ENCODE measurements at places on chromosomes 13 and 19.

DNA sequence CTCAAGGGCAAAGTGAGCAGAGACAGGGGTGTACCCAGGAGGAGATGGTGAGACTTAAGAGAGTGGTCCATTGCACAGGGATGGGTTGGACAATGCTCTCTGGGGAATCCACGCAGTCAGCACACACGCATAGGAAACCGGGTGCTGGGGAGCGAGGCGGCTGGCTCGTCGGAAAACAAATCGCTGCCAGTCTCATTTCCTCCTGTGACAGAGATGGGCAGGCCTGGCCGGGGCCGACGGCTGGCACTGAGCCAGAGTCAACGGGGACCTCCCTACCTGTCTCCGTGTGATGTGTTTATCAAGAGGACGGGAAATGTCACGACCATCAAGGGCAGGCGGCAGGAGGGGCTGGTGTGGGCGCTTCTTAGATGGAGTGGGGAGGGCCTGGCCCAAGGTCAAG, 27.3 kb downstream of the PTPRS start:
- no peak for DNase-seq

DNA sequence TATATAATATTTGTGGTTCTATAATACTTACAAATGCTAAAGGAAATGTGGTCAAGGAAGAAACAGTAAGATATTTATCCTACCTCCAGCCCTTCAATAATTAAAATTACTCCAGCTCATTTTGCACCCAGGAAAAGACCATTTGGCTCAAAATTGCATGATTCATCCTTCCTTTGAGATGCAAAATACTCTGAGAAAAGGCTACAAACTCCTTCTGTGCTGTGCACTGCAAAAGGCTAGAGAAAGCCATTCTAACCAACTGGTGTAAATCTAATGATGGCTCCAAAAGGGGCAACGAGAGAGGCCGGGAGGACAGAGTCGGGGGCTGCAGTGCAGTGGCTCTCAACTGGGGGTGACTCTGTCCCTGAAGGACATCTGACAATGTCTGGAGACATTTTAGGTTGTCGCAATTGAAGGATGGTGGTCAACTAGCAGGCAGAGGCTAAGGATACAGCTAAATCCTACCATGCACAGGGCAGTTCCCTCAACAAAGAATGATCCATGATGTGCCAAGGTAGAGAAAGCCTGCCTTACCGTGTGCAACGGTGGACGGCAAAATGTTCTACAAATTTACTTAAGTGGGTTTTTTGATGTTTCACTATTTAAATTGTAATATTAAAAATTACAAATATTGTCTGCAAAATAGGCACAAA, 32.6 kb downstream of the SLC7A1 start:
- no peak for DNase-seq

GRCh38 chr13:106274551-106275203, 260.8 kb downstream of the EFNB2 start:
- DNase-seq: no peak

DNA sequence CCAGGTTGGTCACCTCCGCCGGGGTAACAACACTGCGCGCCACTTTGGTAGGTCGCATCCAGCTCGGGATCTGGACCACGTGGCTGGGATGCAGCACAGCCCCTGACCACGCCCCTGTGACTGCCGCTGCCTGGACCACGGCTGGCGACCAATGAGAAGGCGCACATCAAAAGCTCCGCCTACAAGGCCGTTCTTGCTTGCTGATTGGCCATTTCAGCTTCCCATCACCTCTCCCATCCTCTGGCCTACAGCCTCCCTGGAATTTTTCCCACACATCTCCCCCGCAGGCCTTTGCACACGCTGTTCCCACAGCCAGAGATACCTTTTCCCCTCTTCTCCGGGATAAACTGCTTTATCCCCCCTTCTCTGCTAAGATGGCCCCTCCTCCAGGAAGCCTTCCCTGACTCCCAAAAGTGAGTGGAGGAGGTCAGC, 12.5 kb upstream of the MAP1S start:
- DNase-seq: no peak

DNA sequence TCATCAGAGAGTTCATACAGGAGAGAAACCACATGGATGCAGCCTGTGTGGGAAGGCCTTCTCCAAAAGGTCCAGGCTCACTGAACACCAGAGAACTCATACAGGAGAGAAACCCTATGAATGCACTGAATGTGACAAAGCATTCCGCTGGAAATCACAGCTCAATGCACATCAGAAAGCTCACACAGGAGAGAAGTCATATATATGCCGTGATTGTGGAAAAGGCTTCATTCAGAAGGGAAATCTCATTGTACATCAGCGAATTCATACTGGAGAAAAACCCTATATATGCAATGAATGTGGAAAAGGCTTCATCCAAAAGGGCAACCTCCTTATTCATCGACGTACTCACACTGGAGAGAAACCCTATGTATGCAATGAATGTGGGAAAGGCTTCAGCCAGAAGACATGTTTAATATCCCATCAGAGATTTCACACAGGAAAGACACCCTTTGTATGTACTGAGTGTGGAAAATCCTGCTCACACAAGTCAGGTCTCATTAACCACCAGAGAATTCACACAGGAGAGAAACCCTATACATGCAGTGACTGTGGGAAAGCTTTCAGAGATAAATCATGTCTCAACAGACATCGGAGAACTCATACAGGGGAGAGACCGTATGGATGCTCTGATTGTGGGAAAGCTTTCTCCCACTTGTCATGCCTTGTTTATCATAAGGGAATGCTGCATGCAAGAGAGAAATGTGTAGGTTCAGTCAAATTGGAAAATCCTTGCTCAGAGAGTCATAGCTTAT, 17.7 kb downstream of the ZNF613 start:
- DNase-seq: no peak

- no peak for DNase-seq
Observed at GRCh38 chr13:97256343-97256783, 34.2 kb downstream of the MBNL2 start.

DNA sequence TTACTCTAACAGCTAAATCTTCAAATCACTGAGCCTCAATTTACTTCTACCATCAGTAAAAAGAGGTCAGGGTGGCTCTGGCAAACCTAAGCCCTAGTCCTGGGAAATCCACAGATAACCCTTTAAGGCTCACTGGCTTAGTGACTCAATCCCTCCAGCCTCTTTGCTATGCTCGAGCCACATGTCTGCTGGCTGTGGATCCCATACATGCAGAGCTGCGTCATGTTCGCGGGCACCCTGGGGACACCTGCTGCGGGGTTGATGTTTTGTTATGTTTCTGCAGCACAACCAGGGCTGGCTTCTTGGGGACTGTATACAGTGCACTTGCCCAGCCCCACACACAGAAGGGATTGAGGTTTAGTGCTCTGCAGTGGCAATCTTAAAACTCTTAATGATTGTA, 41.6 kb upstream of the C13orf42 start:
- no peak for DNase-seq

GRCh38 chr13:43686557-43686956, 100.2 kb downstream of the ENOX1 start:
- no peak for DNase-seq

- DNase-seq: peak; percentile 61
Observed at GRCh38 chr13:76991432-76991795, 467 bp upstream of the CLN5 start.

GRCh38 chr13:65342541-65343337, 1887.4 kb downstream of the PCDH9 start:
- DNase-seq: no peak

- DNase-seq: no peak
Observed at GRCh38 chr13:28585561-28585960, 73.4 kb upstream of the POMP start.

- no peak for DNase-seq
Observed at GRCh38 chr19:32223595-32224370, 121.6 kb upstream of the ZNF507 start.

DNA sequence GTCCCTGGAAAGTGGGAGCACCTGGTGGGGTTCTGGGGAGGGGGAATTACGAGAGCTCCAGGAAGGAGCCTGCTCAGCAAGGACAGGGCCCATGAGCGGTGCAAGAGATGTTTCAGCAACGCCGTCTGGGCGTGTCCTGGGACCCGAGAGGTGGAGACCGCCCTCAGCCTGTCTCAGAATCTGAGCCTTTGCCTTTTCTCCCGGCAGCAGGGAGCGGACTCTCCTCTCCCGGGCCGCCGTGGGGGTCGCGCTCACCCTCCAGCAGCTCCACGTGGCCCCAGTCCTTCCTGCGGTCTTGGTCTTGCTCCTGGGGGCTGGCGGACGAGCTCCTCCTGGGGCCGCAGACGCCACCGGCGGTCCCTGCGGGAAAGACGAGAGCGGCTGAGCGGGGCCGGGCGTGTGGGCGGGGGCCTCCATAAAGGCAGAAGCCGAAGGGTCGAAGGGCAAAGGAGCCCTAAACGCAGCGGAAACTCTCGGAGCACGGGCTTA, 714 bp downstream of the POLRMT start:
- DNase-seq: peak; percentile 21

GRCh38 chr13:67100730-67101129, 129.4 kb downstream of the PCDH9 start:
- no peak for DNase-seq

GRCh38 chr13:58992478-58993042, 1171.2 kb downstream of the DIAPH3 start:
- no peak for DNase-seq

GRCh38 chr19:4453232-4454179, 4.1 kb downstream of the UBXN6 start:
- DNase-seq: no peak

- no peak for DNase-seq
Observed at GRCh38 chr13:38830442-38831045, 143.7 kb downstream of the FREM2 start.

DNA sequence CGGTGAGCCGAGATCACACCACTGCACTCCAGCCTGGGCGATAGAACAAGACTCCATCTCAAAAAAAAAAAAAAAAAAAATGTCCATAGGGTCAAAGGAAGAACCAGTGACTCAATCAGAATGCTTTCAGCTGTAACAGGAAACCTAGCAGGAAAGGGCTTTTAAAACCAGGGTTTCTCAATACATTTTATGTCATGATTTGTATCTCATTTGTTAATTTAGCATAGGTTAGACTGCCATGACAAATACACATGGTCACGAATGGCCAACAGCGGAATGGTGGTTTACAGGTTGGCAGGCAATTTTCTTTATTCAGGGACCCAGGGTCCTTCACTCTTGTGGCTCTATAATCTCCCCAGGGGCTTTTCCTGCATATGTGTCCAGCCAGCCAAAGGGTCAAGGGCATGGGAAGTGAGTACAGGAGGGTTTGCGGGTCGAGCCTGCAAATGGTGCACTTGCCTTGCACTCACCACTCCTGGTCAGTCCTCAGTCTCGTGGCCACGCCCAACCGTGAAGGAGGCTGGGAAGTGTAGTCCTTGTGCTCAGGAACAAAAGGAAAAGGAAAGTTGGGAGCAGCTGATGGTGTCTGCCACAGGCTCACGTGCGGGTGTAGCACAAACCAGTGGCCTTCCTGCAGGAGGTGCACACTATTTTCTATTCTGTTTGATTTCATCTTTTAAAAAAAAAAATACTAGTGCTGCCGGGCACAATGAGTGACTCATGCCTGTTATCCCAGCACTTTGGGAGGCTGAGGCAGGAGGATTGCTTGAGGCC, 14.8 kb downstream of the DHX34 start:
- no peak for DNase-seq

DNA sequence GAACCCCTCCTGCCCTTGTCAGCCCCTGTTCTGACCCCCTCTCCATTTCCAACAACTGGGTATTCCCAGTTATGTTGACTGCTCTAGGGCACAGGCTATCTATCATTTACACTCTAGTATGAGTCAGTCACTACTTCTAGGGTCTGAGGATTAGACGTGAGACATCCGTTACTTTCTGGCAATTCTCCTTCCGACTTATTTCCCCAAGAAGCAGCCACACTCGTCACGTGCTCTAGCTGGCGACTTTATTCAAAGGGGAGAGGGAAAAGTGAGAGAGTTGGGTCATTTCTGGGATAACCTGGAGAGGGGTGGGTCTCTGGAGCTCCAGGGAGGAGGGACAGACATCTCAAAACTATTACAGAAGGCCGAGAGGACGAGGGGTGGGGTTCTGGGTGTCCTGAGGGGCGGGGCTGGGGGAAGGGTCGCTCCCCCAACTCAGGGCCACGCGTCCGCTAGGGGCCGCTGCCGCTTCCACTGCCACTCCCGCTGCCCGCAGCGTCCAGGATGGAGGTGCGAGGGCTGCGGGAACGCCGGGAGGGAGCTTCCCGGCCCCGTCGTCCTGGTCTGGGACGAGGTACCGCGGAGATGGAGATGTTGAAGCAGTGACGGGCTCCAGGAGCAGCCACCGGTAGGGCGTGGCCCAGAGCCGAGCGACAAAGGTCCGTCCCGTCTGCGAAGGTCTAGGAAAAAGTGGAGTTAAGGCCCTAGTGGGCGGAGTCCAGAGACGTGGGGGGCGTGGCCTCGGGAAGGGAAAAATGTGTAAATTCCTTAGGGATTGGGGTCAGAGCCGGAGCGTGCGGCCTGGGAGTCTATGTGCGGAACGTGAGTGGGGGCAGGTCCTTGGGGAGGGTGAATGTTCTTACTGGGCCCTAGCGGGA, 8.9 kb downstream of the RTBDN start:
- no peak for DNase-seq

DNA sequence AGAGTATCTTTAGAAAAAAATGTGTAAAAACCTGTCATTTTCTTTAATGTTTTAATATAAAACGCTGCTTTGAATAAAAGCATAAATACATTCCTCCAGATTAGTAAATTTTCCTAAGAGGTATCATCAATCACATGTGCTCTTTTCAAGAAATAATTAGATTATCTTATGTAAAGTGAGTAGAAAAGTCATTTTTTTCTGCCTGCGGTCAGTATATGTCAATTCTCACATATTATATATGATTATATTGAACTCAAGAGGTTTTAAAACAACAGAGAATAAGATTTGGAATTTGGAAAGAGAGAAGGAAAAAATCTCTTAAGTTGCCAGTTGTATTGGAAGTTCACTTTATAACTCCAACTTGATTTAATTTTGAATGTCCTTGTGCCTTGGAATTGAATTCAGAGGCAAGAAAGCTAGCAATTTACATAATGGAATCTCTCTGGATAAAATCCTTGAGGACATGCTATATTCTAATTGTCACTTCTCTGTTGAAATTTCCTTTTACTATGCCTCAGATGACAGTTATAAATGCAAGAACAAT, 740.1 kb upstream of the SPRY2 start:
- no peak for DNase-seq

- DNase-seq: no peak
Observed at GRCh38 chr13:35791184-35791851, 314.8 kb upstream of the MAB21L1 start.

DNA sequence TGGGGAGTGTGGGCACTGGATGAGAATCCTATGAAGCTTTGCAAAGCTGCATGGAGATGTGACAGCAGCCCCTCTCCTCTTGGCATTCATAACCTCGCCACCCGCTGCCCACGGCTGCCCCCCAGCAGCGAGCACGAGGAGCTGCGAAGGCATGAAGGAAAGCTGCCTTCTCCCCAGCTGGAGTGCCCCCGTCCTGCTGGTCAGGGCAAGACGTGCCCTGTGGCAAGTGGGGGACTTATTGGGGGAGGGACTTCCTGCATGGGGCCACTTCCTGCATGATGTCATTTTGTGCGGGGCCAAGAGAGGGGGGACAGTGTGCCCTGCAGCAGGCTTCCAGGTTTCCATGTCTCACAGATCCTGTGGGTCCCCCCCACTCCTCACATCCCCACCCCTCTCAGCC, 85.9 kb downstream of the TSHZ3 start:
- no peak for DNase-seq

All from stimulated activated CD4-positive, alpha-beta T cell treated with anti-CD3 and anti-CD28 coated beads, Interleukin-4, amount 100 ng/mL, for 4 hours (primary cell).